ENCODE measurements at places on chromosomes 3 and 15. TPM values are rescaled to one million over a fixed set of nuclear protein-coding genes. Genes with fewer than 3 reads are reported as not detected.

- no peaks in the 10 kb centered on the region for H3K27me3 ChIP-seq
- peaks cover under 1% of the 10 kb centered on the region for H3K4me1 ChIP-seq
- no peak for DNase-seq
- H3K27ac ChIP-seq = no peak overlapping the region
Observed at GRCh38 chr3:81500039-81500438, 261.4 kb downstream of the GBE1 start.

DNA sequence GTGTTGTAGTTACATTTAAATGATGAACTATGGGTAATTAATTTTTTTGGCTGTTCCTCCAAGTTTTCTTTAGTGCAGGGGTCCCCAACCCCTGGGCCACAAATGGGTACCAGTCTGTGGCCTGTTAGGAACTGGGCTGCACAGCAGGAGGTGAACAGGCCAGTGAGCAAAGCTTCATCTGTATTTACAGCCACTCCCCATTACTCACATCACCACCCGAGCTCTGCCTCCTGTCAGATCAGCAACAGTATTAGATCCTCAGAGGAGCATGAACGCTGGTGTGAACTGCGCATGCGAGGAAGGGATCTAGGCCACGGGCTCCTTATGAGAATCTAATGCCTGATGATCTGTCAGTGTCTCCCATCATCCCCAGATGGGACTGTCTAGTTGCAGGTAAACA lies 75.9 kb upstream of the RPL35A start:
- H3K4me1 ChIP-seq = no peaks in the 10 kb centered on the region
- DNase-seq = no peak
- H3K27me3 ChIP-seq = no peaks in the 10 kb centered on the region
- peaks cover 47% of the 10 kb centered on the region for H3K36me3 ChIP-seq

Gene NUSAP1
- 27.4 TPM for total RNA-seq

DNA sequence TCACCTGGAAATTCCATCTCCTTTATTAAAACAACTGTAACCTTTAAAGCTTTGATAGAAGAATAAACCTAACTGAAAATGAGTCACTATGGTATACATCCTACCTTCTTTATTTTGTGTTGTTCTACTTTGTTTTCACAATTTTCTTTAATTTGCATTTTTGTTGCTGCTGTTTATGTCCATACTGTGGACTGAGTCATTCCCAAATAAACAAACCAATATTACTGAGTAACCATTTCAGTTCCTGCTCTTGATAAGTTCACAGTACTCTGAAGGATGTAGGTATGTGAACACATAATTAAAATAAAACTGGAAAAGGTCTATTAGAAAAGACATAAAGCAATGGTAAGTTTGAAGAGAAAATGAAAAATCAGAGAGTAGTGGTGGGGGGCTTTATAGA lies 528.5 kb upstream of the GOLIM4 start:
- H3K36me3 ChIP-seq = no peaks in the 10 kb centered on the region
- H3K27ac ChIP-seq = no peak overlapping the region
- no peaks in the 10 kb centered on the region for H3K27me3 ChIP-seq
- DNase-seq = no peak

- no peak for DNase-seq
- H3K4me1 ChIP-seq = peaks cover 23% of the 10 kb centered on the region
- no peak overlapping the region for H3K4me3 ChIP-seq
- no peaks in the 10 kb centered on the region for H3K27me3 ChIP-seq
Observed at GRCh38 chr3:173869766-173870165, 472.2 kb downstream of the NLGN1 start.
